ENCODE measurements at places on chromosomes 12 and 14. TPM values are rescaled to one million over a fixed set of nuclear protein-coding genes. Genes with fewer than 3 reads are reported as not detected.

GRCh38 chr12:43285159-43285598 is 266.8 kb downstream of the ADAMTS20 start:
- no peak for DNase-seq

GRCh38 chr12:9760120-9760519 is 581 bp downstream of the CD69 start:
- DNase-seq: no peak

DNA sequence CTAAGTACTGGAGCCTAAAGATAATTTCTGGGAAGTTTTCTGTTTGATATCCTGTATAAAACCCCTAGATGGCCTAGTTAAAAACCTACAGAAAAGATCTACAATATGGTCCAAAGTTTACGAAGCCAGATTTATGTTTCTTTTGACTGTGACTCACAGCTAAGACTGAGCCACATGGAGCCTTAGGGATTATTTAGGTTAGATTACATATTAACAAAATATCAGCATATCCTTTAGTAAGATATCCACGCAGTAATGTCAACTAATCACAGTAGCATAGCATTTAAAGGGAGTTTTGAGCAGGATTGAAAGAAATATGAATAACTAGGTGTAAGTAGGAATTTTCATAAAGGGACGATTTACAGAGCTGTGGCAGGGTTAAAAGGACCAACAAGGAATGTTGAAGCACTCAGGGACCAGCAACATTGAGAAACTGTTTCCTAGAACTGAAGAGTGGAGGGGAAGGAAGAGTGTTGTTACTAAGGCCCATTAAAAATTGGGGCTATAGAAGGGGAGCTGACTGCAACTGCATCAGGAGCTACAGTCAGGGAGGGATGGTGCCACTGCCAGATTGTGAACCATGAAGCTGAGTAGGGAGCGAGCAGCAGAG is 155.5 kb downstream of the DACT1 start:
- no peak for DNase-seq

DNA sequence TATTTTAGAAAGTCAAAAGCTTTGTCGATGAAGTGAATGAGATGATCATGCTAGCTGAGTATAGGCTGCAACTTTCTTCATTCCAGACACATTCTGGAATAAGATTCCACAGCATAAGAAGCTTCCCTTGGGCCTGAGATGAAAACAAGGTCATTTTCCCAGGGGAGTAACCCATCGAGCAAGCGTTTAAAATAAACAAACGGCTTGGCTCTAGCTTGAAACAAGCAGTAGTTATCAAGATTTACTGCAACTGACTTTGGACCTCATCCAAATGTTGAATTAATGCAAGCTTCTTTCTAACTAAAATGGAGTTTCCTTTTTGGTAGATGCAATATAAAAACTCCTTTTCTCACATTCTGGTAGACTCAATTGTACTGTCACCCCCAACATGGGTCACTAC is 23.0 kb downstream of the KCNJ8 start:
- no peak for DNase-seq

DNA sequence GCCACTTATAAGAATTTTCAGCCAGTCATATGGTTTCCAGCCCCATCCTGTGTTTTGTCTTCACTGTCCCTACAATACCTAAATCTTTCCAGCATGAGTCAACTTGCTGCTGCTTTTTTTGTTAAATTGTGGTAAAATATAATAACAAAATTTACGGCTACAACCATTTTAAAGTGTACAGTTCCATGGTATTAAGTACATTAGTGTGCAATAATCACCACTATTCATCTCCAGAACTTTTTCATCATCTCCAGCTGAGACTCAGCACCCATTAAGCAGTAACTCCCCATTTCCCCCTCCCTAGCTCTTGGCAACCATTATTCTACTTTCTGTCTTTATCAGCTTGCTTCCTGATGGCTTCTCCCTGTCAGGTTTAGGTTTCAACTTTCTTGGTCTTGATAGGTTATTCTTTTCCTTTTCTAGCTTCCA is 39.1 kb downstream of the FRS2 start:
- DNase-seq: no peak

CCDC177 gene
- not detected for total RNA-seq

DNA sequence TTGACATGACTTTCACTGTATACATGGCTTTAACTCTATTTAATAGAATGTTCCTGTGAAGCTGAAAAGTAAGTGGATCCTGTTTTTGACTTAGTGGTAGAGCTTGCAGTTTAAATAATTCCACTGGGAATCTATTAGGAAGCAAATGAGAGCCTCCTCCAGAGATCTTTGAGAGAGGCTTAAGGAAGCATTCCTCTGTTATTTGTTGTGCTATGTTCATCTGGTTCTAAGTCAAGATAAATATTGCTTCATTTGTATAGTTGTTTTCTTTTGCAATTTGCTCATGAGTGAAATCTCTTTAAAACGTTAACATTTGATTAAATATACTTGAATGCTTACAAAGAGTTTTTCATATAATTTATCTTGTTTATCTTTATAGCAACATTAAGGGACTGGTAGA is 70.4 kb downstream of the TMTC2 start:
- no peak for DNase-seq

GRCh38 chr12:119931402-119931801 is 54.3 kb upstream of the CIT start:
- no peak for DNase-seq
